ENCODE measurements at places on chromosomes 4 and X.

DNA sequence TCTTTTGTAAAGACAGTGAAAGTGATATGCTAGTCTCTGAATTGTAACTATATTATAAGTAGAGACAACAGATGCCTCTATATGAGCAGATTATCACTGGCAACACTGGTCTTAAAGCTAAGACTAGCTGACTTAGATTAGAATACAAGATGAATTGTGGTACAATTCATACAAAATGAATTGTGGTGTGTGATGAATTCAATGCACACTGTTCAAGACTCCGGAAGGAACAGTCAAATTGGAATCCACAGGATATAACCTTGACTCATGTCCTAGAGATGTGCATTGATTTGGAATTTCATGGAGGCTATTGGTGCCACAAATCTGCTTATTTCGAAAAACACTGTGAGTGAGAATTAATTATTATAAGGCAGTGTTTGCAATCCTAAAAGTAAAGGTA lies 701.8 kb downstream of the PCDH7 start:
- DNase-seq: no peak

DNA sequence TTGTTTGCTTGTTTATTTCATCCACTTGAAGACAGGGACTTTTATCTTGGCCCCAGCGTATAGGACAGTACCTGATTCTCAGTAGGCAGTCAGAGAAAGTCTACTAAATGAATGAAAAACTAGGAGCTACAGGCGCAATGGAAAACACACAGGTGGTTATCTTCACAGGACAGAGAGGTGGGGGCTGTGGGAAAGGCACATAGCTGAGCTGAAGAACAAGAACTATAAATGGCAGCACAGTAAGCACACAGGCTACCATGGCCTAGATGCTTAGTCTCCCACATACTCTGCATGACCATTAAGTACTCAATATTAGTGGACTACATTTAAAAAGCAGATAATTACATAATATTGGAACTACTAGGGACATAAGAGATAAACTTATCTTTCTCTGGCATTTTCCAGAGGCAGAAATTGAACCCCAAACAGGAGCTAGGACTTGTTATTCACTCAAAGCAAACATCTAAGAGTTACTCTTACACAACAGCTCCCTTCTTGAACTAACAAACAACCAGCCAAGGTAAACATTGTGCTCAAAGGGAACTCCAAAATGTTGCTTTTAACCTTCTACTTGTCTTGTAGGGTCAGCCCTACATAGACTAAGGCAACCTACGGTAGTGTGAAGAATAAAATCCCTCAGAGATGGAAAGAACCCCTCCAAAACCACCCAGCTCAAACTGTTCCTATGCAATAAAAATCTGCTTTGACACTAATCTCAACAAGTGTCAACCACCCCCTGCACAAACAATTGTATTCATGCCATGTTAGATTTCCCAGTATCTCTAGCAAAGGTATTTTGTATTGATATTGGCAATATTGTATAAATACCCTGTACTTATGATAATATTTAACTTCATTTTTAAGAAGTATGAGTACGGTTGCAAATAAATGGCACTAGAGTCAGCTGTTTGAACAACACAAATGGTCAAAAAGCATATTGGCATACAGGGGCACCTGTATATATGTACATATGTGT lies 593.6 kb downstream of the KLHL13 start:
- DNase-seq: no peak

- no peak for DNase-seq
Measured at GRCh38 chr4:77153006-77153405, 4.0 kb upstream of the CCNG2 start.

DNA sequence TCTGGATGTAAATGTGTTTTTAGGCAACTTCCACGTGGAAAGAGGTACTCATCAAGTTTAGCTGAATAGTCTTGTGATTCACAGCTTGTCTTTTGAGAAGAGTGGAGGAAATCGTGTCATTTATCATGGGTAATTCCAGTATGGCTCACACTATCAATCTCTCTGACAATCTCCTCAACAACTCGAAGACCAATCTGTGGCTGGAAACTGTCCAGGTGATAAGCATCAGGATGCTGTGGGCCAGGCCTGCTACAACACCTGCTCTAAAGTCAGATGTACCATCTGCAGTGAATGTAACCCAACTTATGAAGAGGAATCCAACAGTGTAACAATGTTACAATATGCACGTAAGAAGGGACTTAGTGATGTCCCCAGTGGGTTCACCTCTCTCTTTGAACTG lies 132.1 kb upstream of the GK2 start:
- no peak for DNase-seq

GRCh38 chr4:100949350-100949935 lies 397.9 kb downstream of the PPP3CA start:
- no peak for DNase-seq

- DNase-seq: no peak
Measured at GRCh38 chr4:142579443-142579842, 266.7 kb downstream of the INPP4B start.

DNA sequence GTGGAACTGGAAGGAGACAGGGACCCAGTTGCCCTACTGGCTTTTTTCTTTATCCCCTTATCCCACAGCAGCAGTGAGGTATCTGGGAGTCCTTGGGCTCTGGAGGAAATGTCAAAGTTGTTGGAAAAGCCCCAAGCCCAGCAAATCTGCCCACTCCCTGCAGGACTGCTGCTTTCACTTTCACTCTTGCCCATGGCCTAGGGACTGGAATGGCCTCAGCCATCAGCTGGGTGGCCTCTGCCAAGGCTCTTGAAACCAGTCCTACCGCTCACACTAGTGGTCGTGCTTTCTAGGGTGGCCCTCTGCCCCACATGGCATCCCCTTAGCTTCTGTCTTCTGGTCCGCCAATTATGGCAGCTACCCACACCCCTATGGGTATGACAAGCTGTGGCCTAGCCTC lies 9.7 kb upstream of the RHOXF1 start:
- no peak for DNase-seq

- DNase-seq: no peak
Measured at GRCh38 chr4:74418063-74418670, 26.8 kb upstream of the AREG start.

GRCh38 chr4:181293014-181293413 lies 950.2 kb upstream of the TENM3 start:
- DNase-seq: no peak

- DNase-seq: no peak
Measured at GRCh38 chr4:162392946-162393345, 229.1 kb upstream of the FSTL5 start.

- DNase-seq: no peak
Measured at GRCh38 chr4:32574803-32575202, 1854.6 kb downstream of the PCDH7 start.

- no peak for DNase-seq
Measured at GRCh38 chrX:95145848-95146490, 1472.0 kb downstream of the FAM133A start.

GRCh38 chr4:83195269-83195668 lies 80.7 kb upstream of the PLAC8 start:
- DNase-seq: no peak

DNA sequence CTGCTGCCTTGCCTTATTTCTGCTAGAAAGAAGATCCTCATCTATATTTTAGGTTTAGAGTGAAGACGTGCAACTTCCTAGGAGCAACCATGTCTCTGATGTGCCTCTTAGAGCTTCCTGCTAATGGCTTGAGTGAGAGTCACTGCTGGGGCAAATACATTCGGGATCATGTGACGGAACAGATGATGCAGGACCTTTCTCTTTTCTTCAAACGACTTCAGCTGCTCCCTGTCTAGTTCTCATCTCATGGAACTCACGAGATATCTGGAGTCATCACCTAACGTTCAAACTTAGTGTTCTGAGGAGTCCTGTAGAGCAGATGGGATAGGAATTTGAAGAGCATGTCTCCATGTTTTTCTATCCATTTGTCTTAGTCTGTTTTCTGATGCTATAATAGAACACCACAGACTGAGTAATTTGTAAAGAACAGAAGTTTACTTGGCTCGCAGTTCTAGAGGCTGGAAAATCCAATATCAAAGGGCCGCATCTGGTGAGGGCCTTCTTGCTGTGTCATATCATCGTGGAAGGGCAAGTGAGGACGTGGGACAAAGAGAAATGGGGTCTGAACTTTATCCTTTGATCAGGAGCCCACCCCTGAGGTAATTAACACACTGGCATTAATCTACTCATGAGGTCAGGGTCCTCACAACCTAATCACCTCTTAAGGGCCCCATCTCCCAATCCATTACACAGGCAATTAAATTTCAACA lies 43.5 kb upstream of the SCRG1 start:
- no peak for DNase-seq

DNA sequence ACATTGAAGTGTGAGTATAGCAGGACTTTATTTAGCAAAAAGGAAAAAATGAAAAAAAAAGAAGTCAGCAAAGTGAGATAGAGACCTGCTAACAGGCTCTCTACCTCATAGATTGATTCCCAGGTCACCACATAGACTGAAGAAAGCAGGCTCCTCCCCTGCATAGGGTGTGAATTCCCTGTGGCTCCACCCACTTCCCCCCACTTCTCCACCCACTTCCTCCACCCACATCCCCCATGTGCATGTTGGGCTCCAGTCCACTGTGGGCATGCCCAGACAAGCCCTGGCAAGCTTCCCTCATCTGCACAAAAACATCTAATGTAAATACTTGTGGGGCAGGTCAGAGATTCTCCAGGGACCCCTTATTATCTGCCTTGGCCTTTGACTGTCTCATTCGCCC lies 97.8 kb downstream of the TMEM47 start:
- DNase-seq: no peak

DNA sequence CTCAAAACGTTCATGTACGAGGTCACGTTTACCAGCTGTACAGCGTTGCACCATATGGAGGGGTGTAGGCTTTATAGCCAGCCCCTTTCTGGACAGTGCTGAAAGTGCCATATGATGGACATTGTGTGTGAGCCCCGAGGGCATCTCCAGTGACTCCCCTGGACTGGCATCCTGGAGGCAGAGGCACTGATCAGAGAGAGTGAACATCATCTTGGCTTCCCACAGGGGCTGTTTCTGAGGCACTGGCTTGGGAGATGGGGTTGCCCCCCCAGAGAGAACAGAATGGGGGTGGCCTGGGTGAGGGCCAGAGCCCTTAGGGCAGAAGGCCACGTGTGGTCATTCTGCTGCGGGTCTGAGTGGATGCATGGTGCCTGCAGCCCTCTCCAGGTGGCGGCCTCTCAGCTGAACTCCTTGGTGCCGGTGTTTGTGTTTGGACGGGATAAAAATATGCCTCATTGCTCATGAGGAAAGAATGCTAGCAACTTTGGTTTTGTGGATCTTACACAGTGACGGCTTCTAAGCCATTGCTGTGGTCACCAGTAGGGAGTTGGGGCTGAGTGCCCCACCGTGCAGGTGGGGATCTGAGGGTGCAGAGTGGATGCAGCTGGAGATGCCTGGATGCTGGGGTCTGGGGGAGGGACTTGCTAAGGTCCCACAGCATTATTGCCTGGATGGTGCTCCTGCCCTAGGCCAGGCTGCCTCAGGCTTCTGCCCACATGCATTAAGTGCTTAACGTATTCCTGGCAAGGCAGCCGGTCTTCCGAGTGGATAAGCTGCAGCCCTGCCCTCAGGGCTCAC lies 3.4 kb downstream of the WFS1 start:
- no peak for DNase-seq

DNA sequence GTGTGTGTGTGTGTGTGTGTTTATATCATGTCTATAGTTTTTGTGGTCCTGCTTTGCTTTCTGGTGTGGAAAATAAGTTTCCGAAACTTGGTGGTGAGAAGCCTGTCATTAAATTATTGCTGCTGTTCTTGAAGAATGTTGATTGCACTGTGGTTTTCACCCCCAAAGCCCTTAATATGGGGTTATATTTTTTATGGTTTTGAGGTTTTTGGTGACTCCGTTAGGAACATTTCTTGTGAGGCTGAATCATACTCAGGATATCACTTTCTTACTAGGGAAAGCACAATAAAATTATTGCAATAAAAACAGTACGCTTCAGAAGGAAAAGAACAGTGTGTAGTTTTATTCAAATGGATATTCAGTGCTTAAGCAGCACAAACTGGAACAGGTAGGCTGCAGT lies 539.1 kb upstream of the MAGEB18 start:
- no peak for DNase-seq

- no peak for DNase-seq
Measured at GRCh38 chr4:19522966-19523365, 728.7 kb upstream of the SLIT2 start.

DNA sequence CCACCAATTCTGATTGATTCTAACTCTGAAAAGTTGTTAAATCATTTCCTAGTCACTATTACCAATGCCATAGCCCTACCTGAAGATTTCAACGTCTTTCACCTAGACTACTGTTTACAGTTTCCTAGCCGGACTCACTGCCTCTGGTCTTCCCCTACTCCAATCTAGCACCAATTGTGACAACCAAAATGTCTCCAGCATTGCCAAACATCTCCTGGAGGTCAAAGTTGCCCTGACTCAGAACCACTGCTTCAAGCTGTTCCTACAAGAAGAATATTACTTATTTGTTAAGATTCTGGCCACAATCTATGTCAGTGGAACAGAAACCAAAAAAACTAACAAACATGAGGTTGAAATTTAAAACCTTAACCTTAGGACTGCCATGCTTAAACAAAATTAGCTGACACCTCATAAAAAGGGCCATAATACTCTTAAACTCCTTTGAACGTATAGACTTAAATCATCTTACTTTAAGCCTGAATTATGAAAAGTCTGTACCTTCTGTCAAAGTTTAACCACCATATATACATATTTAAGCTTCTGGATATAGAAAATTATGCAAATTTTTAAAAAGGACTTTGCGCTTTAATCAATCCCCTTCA lies 2.1 kb downstream of the PDS5A start:
- no peak for DNase-seq

DNA sequence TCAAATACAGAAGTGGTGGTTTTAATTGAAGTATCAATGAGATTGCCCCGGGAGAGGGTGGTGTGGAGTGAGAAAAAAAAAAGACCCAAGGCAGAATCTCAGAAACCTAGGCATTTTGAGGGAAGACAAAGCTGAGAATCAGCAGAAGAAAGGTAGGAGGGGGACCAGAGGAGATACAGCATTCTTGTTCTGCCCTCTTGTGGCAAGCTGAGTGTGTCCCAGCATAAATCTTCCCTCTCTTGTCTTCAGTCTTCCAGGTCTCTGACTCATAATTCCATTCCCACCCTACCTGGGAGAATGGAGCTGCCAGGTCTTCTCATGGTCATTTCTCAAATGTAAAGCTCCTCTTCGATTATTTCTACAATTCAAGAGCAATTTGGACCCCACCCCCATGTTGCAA lies 32.7 kb upstream of the MAGED1 start:
- no peak for DNase-seq

DNA sequence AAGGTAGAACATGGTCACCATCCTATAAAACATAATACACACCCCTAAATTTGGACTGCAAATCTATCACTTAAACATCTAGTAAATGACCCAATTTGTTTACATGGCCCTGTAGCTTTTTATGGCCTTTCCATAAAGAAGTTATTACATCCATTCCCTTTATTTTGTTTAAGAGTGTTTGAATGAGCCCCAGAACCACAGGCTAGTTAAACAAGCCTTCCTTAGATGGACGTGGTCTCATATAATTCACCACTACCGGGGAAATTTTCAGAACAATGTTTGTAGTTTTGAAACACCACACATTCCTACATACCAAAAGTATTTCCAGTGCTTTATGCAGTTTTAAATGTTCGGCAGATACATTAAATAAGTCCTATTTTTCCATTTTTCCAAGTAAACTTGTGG lies 12.3 kb downstream of the PDGFC start:
- no peak for DNase-seq
